Stimulated activated CD4-positive, alpha-beta T cell treated with anti-CD3 and anti-CD28 coated beads, TNF-alpha, amount 100 ng/mL, for 4 hours (primary cell): ENCODE measurements at places on chromosomes 12 and 14.

GRCh38 chr12:85509081-85509856 lies 229.2 kb downstream of the ALX1 start:
- DNase-seq, result no peak

GRCh38 chr12:25960143-25960542 lies 1.7 kb downstream of the RASSF8 start:
- DNase-seq, result no peak

DNA sequence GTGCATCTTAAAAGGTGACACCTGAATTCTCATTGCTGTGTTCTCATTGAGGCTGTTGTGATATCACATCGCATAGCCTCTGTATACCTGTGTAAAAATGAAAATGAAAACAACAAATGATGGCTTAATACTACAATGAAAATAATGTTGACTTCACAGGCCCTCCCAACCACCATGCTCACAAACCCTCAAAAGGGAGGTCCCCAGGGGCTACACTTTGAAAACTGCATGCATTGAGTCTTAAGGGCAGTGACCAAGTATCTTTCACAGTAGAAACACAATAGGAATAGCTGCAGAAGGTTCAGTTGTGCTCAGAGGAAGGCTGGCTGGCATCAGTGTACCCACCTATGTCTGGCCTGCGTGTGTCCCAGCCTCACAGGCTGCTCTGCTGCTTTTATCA lies 27.6 kb upstream of the KCNK13 start:
- no peak for DNase-seq

GRCh38 chr12:106837782-106838181 lies 63.3 kb downstream of the RIC8B start:
- no peak for DNase-seq

DNA sequence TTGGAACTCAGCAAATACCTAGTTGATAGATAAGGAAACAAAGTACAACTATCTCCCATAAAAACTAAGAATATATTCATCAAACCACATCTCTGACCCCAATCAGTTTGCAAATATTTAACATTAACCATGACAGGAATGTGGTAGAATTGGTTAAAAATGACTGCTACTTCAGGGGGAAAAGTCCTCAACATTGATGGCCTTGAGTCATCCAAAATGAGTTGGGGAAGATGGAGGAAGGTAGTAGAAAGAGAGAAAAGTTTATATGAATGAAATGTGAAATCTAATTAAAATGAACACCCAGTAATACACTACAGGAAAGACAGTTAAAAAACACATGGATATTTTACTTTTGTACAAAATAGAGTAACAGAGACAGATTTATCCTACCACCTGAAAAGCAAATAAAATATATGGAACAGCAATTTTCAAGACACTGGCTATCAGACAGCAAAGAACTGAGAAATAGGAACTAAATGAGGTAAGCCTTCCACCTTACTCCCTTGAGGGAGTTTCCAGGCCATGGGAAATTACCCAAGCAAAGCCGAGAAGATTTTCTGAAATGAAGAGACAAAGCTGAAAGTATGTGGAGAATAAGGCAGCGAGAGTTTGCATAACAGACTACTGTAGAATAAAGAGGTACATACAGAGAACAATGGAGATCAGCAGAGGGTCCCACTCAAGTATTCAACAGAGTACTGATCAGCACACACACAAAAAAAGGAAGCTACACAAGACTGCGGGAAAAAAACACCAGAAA lies 49.6 kb downstream of the TC2N start:
- DNase-seq, result no peak

DNA sequence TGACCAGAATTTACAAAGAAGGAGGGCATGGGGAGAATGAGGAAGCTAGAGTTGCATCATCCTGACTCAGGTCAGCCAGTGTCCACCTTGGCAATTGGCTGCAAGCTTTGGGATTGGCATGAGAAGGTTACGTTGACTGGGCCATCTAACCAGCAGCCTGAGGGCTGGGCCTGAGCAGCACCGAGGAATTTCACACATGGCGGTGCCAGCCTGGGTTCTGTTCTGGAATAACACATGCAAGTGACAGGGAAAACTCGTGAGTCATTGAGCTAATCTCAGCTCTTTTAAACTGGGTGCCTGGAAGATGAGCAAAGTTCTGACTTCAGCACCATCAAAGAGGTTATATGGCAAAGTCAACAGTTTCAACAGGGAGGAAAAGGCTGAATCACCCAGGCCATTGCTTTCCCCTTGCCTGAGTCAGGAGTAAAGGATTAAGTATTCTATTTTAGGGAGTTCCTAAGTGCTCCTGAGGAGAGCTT lies 543.2 kb upstream of the TBX3 start:
- DNase-seq, result no peak

DNA sequence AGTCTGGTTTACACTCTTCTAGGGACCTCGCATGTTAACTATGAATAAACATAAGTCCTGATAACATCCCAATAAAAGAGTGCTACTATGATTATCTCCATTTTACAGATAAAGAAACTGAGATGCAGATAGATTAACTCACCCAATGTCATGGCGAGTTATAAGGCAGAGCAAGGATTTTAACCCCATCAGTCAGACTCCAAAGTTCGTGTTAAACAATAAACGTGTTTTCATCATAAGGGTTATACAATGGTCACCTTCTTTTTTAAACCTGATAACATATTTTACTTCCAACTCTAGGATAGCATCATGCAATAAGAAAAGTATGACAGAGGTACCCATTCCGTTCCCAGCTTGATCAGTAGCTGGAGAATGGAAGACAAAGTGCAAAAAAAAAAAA lies 1.2 kb downstream of the AREL1 start:
- no peak for DNase-seq

DNA sequence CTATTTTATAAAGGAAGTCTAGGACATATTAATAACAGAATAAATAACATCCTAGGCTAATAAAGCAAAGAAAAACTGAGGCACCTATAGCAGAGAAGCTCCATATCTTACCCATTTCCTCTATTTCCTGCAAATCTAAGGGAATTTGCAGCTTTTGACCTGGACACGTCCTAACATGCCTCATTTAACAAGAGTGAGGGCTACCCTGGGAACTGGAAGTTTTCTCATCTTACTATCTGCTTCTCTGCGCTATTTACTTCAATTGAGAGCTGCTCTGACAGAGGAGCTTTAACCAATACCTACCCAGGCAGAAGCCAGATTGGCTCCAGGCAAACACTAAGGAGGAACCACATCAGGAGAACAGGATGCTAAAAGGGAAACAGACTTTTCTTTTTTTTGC lies 5.7 kb downstream of the YBX3 start:
- no peak for DNase-seq

DNA sequence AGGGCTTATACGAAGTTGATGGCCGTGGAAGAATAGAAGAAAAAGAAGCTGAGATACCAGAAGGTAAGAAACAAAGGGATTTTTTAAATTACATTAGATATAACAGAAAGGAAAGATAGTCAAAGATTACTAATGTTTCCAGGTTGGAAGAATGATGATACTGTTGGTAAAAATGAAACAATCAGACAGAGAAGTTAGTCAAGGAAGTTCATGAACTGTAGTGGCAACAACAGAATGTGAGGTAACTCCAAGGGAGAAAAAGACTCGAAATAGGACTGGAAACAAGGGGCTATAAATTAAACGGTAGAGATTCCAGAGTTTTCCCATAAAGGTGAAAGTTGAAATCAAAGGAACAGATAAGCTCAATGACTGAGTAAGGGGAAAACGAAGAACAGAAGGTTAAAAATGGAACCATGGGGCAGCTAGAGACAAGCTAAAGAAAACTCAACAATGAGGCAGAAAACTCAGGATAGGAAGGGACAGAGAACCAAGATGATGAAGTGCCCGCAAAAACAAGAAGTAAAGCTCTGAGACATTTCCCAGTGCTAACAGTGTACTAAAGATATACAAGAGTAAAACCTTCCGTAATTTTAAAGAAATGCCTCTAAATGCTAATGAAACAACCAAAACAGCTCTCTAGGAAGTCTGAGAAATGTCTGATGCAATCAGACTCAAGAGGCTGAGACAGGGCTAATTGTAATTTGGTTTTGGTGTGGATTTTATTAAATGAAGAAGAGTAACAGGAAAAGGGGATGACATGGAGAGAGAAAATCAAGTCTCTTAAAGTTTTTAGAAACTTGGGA lies 70.0 kb downstream of the PPP2R5E start:
- no peak for DNase-seq

DNA sequence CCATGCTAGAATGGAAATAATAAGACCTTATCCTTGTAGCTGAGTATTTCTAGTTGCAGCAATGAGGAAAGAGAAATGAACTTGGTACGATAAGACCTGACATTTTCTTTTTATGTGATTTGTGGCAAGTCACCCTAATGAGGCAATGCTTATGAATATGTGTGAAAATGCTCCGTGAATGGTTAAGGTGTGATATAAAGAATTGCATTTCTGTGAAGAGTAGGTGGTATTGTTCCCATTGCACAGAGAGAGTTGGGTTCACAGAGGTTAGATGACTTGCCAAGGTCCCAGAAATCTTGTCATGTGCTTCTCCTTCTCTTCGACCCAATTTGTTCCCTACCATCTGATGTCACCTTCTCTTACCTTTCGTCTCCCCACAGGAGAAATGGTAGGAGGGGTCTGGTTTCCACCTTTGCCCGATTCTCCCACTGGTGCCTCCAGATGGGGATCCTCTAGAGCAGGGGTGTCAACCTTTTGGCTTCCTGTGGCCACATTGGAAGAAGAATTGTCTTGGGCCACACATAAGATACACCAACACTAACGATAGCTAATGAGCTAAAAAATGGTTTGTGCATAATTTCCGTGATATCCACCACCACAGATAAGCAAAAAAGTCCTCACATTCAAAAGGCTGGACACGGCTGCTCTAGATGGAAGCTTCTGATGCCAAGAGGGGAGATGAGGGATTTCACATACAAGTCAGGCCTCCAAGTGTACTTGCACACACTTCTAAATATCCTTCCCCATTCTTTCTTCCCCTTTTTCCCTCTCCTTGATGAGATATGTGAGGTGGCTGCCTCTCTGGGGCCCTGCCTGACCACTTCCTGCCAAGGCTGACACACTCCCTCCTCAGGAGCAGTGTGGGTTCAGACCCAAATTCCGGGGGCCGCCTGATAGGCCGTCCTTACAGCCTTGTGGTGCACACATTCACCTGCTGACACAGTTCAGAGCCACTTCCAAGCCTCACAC lies 96.1 kb downstream of the PLXNC1 start:
- DNase-seq, result no peak

DNA sequence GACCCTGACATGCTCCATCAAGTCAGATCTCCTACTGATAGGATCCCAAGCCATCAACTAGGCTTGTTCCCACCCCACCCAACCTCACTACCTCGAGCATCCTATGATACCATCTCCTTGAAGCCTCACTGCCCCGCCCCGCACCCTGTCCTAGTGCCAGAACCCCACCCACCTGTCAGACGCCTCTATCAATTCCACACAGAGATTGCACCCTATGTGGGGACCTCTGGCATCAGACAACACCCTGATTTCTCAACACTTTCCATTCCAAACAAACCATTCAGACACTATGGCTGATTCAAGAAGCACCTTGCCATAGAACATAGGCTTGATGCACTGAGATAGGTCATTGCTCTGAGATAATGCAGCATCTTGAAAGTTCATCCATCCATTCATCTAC lies 3.1 kb upstream of the GLTP start:
- no peak for DNase-seq

DNA sequence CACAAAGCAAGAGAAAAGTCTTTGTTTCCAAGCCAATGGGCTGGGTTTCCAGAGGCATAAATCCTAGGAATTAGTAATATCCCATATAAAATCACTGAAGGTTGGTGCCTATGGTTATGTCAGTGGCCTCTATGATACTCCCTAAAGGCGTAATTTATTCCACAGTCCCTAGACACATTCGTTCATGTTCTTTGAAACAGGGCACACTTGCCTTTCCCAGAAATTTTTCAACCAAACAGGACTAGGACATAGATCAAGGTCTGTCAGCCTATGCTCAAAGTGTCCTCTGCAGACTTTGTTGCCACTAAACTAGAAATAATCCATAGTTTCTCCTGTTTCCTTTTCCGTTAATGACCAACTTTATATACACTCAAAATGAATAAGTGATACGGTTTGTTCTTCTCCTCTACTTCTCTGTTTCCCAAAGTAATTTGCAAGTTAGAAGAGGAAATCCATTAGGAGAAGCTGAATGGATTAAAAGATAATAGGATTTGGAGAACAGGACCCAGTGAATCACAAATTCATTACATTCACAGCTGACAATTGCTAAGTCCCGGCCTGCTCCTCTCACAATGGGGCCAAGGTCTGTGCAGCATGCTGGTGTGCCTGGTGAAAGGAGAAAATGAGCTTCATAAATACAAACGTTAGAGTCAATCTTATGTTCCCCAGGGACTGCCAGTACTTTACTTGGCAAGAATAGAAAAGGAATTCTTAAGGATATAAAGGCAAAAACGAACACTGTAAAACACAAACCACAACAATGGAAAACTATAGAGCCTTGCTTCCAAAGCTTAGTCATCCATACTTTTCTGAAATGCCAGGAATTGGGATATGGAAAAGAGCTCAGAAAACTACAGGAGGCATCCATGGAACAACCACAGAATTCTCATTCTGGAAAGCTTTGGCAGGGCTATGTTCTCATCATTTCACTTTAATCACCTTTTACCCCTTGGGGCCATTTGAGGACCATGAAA lies 966.2 kb downstream of the NRXN3 start:
- no peak for DNase-seq

DNA sequence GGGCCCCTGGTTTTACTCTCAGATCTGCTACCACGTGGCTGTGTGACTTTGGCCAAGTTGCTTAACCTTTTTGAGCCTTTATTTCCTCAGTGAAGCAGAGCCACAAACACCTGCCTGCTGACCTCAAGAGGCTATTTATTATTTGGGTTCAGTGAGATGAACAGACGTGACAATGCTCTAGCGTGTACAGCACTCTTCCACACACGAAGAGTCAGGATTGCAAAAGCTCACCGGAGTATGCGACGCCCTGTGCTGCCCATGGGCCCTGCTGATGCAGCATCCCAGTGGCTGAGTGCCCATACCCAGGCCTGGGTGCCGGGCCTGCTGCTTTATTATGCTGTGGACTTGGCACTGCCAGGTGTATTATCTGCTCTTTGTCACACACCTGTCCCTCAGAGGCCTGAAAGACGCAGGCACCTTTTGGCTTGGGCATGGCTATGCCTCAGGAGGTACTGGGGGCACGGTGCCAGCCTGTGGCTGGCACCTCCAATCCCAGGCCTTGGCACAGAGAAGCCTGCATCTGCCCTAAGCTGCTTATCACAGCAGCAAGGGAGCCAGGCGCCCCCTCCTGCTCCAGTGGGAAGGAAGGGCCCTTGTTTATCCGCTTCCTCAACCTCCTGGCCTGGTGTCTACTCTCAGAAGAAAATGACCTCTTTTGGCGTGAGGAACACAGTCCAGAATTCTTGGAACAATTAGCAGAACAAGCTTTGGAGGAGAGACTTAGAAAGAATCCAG lies 22.3 kb upstream of the TC2N start:
- no peak for DNase-seq

GRCh38 chr12:22121224-22121623 lies 75.2 kb downstream of the CMAS start:
- DNase-seq, result peak; percentile 6

GRCh38 chr12:120749256-120749655 lies 23.6 kb downstream of the ACADS start:
- DNase-seq, result no peak

GRCh38 chr14:64542836-64543201 lies 2.3 kb downstream of the HSPA2 start:
- DNase-seq, result no peak
